ENCODE measurements at places on chromosomes 3 and 15.

- no peak for DNase-seq
Measured at GRCh38 chr3:195522254-195523023, 20.7 kb downstream of the PPP1R2 start.

GRCh38 chr3:47444103-47444502 is 31.6 kb downstream of the SCAP start:
- DNase-seq = no peak

DNA sequence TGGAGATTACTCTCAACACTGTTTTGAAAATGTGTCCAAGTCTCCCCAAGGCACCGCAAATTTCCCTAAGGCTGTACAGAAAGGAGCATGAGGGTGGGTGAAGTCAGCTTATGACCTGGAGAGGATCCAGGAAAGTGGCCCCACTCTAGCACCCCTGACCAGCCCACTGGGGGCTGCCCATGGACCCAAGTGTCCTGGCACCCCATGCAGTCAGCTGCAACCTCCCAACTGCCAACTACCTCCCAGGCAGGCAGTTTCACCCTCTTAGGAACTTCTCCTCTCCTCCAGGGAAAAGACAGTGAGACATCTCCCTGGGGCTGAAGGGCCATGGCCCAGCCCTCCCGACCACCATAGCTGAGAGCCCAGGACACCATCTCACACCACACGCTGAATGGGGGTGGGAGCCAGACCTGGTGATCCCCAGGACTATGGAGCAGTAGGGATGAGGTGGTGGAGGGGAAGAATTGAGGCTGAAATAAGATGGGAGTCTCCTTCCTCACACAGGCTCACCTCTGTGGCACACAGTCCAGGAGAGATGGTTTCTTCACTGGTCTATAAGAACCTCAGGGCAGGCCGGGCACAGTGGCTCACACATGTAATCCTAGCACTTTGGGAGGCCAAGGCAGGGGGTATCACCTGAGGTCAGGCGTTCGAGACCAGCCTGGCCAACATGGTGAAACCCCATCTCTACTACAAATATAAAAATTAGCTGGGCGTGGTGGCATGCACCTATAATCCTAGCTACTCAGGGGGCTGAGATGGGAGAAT is 104.4 kb downstream of the DAPK2 start:
- no peak for DNase-seq

- DNase-seq = no peak
Measured at GRCh38 chr3:158451405-158452055, 119.5 kb upstream of the MLF1 start.

DNA sequence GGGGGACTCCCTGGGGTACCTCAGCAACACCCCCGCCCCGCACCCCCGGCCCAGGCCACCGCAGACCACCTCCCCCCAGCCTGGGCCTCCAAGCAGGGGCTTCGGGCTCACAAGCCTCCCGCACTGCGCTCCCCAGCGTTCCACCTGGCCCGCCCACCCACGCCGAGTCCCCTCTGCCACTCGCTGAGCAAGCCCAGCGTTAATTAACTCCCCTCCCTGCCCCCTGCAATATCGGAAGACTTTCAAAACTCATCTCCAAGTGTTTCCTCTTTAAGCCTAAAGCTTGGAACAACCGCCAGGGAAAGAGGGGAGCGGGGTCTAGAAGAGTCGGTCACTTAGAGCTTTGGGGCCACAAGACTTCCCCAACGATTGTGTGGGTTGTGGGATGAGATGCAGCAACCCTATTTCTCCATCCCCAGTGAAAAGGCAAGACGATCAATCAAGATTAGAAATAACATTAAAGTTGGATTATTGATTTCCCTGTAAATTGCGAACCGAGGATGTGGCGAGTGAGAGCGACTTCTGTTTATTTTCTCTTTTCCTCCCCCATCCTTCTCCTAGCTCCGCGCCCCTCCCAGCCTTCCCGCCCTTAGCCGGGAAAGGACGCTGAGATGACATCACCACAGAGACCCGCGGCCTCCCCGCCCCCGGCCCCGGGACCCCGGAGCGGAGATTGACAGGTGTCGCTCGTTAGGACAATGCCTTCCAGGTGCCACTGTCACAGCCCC is 30.2 kb downstream of the NR2F2 start:
- no peak for DNase-seq

DNA sequence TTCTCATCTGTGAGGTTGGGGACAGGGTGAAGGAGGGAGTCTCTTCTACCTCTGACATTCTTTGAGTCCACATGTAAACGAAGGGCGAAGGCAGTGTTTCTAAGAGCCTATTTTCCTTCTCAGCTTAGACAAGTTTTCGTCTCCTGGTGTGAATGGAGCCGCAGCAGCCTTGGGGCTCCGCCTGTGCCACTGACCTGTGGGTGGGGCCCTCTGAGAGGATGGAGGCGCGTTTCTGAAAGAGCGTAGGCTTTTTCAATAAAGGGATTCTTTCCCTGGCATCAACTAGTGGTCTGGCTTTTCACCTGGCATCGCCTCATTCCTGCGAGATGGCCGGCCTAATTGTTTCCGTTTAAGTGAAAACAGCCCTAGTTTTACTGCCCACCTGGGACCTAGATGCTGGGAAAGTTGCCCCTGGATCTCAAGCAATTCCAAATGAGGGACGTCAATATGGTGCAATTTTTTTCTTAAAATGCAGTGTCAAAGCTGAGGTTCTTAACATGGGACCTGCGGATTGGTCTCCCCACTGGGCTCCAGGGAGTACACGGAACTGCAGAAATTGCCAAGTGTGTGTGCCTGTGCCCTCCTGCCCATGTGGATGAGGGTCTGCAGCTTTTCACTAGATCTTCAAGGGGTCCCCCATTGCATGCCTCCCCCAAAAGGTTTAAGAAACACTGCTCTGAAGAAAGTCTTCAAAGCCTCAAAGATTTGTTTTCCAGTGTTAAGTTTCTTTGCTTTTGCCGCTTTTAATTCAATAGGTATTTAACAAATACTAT is 958 bp downstream of the GLDN start:
- DNase-seq = no peak

- DNase-seq = no peak
Measured at GRCh38 chr3:122076491-122077292, 21.5 kb downstream of the CD86 start.

GRCh38 chr3:853489-853888 is 239.3 kb upstream of the CNTN6 start:
- no peak for DNase-seq

DNA sequence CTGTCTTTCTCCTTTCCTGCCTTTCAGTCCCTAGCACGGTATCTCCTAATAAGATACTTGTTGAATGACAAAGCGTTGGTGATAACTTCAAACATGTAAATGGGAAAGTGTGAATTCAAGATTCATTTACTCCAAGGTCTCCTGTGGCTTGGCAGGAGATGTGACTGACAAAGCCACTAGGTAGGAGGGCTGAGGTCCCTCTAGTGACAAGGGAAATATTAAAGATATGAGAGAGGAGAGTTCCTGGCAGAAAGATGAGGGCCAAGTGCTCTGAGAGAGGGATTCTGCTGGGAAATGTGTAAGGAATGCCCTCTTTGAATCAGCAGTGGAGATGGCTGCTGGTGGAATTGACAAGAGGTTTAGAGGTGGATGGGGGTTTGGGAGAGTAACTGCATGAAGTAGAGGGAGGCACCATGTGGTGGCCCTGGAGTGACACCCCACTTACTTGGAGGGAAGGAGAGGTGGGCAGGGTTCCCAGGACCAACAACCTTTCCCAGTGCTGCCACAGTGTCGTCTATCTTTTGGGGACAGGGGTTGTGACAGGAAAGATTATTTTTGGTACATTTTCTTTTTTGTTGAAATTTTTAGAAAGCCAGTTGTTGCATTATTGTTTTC is 43.0 kb upstream of the SCAANT1 start:
- DNase-seq = no peak

GRCh38 chr3:187718802-187719201 is 16.4 kb upstream of the RTP2 start:
- no peak for DNase-seq

GRCh38 chr3:149575213-149575960 is 82.4 kb downstream of the WWTR1 start:
- no peak for DNase-seq

GRCh38 chr3:140403608-140404007 is 274.3 kb upstream of the TRIM42 start:
- no peak for DNase-seq

GRCh38 chr3:131782751-131783150 is 252.1 kb downstream of the CPNE4 start:
- no peak for DNase-seq

- no peak for DNase-seq
Measured at GRCh38 chr3:86993704-86994103, 2.8 kb upstream of the VGLL3 start.

GRCh38 chr15:73818308-73818985 is 54.9 kb upstream of the TBC1D21 start:
- DNase-seq = no peak

- DNase-seq = no peak
Measured at GRCh38 chr15:78040653-78041244, 36.8 kb downstream of the TBC1D2B start.

DNA sequence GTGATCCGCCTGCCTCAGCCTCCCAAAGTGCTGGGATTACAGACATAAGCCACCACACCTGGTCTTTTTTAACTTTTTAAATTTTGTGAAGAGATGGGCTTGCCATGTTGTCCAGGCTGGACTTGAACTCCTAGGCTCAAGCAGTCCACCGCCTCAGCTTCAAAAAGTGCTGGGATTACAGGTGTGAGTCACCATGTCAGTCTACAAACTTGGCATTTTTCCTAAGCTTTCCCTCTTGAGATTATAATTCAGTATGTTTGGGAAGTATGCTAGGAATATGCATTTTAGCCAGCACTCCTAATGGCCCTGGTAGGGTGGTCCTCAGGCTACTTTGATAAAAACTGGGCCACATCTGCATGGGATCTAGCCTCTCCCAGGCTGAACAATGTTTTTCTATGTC is 4.4 kb downstream of the WDR73 start:
- DNase-seq = no peak

- no peak for DNase-seq
Measured at GRCh38 chr3:50625231-50626182, 8.6 kb downstream of the MAPKAPK3 start.

DNA sequence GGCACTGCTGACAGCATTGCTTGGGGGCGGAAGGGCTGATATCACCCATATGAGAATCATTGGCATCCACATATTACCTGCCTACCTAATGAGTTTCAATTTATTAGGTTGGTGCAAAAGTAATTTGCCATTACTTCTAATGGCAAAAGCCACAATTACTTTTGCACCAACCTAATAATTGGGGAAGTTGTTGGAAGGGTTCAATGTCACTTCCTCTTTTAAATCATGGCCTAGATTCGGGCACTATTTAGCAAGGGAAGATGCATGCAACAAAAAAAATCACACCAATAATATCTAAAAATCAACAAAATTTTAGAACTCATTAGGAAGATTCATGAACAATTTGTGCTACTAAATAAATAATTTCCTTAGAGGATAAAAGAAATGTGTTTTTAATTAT is 56.0 kb upstream of the AGTR1 start:
- DNase-seq = no peak

DNA sequence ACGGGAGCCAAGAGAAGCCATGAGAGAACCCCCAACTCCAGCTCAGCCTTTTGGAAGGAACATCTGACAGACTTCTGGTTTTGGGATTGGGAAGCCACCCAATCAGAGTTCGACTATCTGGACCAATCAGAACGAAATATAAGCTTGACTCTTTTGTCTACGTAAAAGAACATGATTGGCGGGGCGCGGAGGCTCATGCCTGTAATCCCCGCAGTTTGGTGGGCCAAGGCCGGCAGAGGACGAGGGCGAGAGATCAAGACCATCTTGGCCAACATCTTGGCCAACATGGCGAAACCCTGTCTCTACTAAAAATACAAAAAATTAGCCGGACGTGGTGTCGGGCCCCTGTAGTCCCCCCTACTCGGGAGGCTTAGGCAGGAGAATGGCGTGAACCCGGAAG is 380.3 kb downstream of the TBL1XR1 start:
- DNase-seq = no peak

- DNase-seq = no peak
Measured at GRCh38 chr3:134918441-134918840, 123.4 kb downstream of the EPHB1 start.

DNA sequence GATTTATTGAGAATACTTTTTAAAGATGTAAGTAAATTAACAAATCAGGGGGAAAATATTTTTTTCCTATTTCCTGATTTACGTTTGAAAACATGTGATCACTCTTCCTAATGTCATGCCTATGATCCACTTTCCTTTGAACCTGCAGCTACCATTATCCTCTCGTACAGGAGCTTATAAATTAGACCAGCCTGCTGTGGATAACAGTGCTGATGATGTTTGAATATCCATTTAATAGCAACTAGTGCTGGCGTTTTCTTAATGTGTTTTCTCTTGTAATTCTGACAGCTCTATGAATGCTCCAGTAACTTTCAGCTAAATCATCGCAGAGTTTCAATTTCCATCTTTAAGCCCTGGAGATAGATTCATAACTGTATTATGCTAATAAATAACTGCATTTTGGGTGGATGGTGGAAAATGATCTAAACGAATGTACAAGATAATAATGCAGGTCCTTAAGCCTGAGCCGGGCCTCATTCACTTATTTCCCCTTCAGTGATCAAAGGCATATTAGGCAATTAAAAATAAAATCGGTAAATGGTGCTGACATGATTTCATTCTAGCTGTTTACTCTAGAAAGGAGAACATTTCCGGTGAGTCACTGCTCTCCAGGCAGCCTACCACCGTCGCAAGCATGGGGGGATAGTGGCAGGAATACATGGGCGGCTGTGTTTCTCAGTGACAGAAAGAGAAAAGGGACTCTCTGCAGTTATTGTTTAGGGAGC is 58.5 kb upstream of the SLC24A5 start:
- DNase-seq = no peak

DNA sequence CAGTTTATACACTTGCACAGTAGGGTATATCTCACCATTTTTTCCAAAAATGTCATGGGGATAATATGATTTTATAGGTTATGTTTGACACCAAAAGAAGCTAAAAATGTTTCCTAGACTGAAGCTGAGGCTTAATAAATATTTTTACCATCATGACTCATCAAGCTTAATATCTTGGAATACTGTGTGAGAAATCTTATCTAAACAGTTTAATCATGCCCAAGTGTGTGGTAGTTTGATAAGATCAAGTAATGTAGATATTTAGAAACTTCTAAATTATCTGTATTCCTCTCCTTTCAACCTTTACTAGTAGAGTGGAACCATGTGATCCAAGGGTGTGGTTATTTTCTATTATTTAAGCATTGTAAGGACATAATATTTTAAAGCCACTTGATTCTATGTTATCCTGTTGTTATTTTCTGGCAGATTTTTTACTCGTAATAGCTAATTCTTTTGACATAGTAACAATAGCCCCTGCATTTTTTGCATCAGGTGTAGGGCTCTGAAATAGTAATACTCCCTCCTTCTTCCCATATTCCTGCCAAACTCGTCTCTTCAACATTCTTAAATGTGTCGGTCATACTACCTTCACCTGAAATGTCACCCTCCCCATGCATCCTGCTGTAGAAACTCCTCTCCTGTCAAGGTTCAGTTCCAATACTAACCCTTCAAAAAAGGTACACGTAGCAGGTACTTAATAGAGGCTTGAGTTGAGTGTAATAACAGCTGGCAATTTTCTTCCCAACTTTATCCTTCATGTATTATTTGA is 729.6 kb downstream of the NLGN1 start:
- no peak for DNase-seq

DNA sequence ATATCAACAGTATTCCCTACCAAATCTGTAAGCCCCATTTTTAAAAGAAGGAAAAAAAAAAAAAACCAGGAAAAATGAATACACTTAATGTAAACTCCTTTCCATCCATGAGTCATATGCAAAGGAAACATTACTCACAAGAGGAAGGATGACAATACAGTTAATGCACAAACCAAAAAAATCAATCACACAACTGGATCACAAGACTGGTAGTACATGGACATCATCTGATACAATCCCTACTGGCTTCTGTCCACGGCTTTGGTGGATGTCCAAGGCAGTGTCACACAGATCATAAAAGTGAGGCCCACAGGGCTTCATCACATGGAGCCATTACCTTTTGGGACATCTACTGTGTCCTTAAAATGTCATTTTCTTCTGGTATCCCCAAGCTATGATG is 44.0 kb downstream of the SUCLG2 start:
- no peak for DNase-seq

All from activated CD8-positive, alpha-beta memory T cell treated with anti-CD3 and anti-CD28 coated beads for 1 hour (primary cell).